ENCODE measurements at places on chromosomes 2 and 18.

DNA sequence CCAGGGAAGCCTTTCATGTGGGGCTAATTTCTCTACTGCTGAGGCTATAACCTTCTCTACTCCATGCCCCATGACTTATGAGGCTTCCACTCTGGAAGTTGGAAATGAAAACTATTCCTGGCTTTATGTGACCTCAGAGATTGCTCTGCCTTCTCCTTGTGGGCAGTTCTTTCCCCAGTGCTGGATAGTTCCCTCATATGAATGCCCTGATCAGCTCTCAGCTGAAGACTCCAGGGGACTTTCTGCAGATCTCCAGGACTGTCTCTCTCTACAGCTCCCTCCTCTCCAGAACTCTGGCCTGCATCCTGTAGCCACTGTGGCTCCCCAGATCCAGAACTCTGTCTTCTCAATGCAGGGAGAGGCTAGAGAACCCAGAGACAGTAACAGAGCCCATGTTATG, 235.1 kb downstream of the SEPTIN10 start:
- no peak for DNase-seq

DNA sequence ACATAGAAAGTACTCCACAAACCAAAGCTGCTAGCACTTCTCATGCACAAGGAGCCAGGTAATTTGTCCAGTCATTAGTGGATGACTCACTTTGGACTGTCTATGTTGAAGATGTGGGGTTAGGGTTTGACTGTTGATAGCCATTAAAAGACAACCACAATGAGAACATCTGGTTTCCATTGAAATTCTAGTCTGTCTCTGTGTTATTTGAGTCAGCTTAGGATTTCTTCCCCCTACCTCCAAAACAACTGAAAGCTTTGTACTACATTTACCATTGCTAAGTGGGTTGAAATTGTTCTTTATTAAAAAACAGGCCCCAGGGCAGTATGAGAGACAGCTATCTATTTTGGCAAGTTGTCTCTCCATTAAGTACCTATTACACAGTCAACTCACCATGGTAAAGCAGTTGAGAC, 50.2 kb upstream of the ANKRD44 start:
- DNase-seq = no peak

GRCh38 chr18:50114448-50114847, 80.5 kb downstream of the MYO5B start:
- DNase-seq = no peak

GRCh38 chr18:4193086-4193485, 262.0 kb downstream of the DLGAP1 start:
- no peak for DNase-seq

GRCh38 chr18:60554967-60555366, 182.4 kb upstream of the MC4R start:
- no peak for DNase-seq

Measured in activated T-cell treated with anti-CD3 and anti-CD28 coated beads for 48 hours (primary cell).